Astrocyte (in vitro differentiated cells and primary cell): ENCODE measurements at places on chromosomes 3 and 15.
A peak's percentile ranks its signal among the peaks of the same experiment; 100 is the strongest.

- no peak for DNase-seq
Observed at GRCh38 chr3:196788528-196788927, 48.9 kb downstream of the PAK2 start.

- no peak for DNase-seq
Observed at GRCh38 chr15:68228143-68228970, 1.2 kb downstream of the CLN6 start.

- no peak for DNase-seq
Observed at GRCh38 chr15:40307421-40308211, at the start of gene PLCB2. Gene PLCB2, minus strand, starts transcription at chr15:40307935. Its CDS starts 263 bp downstream, at chr15:40307672.

- no peak for DNase-seq
Observed at GRCh38 chr15:100022806-100023205, 289.6 kb upstream of the LYSMD4 start.

- DNase-seq = peak; percentile 91
Observed at GRCh38 chr15:44726568-44727484, 9.5 kb upstream of the TRIM69 start.

GRCh38 chr3:21564531-21564930 is 186.5 kb downstream of the ZNF385D start:
- DNase-seq = no peak

- DNase-seq = peak; percentile 67
Observed at GRCh38 chr3:127690106-127690505, 17.4 kb downstream of the ABTB1 start.

DNA sequence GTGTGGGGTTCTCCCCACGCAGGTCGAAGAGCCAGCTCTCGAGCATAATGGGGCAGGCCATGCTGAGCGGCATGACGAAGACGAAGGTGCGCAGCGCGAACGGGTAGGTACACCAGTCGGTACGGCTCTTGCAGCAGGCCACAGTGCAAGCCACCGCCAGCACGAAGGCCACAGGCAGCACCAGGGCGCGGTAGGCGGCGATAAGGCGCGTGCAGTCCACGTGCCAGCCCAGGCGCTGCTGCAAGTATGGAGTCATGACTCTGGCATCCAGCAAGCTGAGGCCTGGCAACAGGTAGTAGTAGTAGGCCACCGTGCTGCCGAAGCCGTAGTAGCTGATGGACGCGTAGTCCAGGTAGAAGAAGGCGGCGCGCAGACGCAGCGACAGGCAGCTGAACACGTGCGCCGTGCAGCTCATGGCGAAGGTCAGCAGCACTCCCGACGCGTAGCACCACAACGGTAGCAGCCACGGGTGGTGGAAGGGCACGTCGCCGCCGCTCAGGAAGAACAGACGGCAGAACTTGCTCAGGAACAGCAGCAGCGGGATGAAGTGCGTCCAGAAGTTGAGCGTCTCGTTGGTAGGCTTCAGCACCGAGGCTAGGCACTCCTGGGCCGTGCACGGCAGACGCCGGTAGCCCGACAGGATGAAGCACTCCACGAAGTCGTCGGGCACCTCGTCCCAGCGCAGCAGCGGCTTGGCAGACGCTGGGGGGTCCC is 797 bp downstream of the PAQR9 start:
- no peak for DNase-seq

GRCh38 chr3:55364421-55364820 is 122.7 kb downstream of the WNT5A start:
- peak; percentile 84 for DNase-seq

- DNase-seq = no peak
Observed at GRCh38 chr3:158107605-158108444, 1.6 kb upstream of the SHOX2 start.

GRCh38 chr3:106398891-106399600 is 530.2 kb upstream of the CBLB start:
- peak; percentile 68 for DNase-seq

GRCh38 chr3:88589138-88589537 is 439.4 kb downstream of the C3orf38 start:
- DNase-seq = no peak

DNA sequence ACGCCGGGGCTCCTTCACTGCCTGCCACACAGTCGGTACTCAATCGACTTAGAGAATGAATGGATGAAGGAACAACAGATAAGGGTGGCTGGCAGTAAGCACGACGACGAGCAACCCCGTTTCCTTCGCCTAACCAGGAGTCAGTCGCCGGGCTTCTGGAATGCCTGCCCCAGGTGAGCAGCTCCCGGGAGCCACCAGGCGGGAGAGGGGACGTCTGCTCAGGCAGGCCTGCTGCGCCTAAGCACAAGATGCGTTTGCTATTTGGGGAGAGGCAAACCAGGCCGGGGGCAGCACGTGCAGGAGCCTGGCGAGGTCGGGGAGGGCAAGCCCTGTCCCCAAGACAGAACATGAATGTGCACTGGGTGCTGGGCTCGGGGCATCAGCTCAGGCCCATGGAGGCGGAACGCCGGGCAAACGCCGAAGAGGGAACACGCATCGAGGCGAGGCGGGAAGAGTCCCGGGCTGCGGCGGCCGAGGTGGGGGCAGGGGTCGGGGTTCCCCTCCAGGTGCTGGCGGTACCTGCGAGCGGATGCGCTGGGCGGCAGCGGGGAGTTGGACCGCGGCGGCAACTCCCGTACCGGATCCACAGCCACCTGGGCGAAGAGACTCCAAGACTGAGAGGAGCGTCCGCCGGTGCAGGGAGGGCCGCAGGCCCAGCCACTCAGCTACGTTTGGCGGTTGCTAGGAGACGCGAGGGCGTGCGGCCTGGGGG is at the start of gene CFAP92:
Gene CFAP92 (minus strand): TSS at position 616 of the 712 bp plus-strand sequence. CDS start 772 bp downstream, outside the sequence.
- peak; percentile 36 for DNase-seq

DNA sequence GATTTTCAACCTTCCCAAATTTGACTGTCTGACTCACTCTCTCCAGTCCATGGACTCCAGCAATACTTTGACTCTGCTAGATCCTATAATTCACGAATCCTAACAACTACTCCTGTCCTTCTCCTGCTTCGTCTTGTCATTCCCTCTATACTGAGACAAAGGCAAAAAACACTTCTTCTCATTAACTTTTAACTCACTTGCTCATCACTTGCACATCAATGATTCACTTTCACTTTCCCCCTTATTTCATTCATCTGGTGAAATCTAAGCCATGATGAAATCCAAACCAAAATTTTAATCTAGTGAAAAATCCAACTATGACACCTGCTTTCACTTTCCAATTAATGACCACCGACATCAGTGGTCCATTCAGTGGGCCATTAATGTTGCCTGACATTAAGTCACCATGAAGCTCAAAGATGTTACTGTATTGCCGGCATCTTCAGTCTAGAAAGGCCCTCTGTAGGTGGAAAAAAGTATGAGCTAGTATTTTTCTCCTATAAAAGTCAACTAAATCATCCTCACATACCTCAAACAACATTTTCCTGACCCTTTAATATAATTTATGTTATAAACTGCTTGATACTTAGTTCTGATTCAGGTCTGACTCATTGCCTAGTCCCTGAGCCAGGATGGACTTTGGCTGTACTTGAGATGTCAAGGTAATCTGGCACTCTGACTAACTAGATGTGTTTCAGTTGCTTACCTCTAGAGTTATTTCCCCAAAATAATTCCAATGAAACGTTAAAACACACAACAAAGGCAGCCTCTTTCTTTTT is 158.6 kb downstream of the CNTN6 start:
- DNase-seq = peak; percentile 27

DNA sequence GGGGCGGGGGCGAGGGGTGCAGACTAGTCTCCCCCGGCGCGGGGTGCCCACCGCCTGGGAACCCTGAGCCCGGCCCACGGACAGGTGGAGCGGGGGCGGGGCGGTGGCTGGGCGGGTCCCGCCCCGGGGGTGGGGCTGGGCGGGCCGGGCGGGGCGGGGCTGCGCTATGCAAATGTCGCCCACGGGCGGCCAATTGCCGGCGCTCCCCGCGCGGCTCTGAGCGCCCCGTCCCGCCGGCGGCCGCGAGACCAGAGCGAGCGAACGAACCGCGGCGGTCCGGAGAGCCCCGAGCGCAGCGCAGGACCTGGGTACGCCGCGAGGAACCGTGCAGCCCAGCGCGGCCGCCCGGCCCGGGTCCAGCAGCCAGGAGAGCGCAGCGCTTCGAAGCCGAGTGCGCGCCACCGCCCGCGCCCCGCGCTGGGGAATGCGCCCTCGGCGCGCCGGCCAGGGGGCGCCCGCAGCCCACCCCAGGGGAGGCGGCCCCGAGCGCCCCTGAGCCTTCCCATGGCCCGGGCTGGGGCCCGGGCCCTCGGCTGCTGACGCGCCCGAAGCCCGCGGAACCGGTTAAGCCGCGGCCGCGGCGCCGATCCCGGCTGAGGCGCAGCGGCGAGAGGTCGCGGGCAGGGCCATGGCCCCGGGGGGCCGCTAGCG is at the start of gene SEMA3F:
Gene SEMA3F (plus strand): TSS at position 485 of the 651 bp plus-strand sequence. CDS start 4,299 bp downstream, outside the sequence.
- peak; percentile 51 for DNase-seq

GRCh38 chr15:86906376-86906775 is 826.7 kb downstream of the AGBL1 start:
- peak; percentile 75 for DNase-seq

- DNase-seq = peak; percentile 8
Observed at GRCh38 chr3:184289426-184289938, 9.6 kb upstream of the PSMD2 start.

DNA sequence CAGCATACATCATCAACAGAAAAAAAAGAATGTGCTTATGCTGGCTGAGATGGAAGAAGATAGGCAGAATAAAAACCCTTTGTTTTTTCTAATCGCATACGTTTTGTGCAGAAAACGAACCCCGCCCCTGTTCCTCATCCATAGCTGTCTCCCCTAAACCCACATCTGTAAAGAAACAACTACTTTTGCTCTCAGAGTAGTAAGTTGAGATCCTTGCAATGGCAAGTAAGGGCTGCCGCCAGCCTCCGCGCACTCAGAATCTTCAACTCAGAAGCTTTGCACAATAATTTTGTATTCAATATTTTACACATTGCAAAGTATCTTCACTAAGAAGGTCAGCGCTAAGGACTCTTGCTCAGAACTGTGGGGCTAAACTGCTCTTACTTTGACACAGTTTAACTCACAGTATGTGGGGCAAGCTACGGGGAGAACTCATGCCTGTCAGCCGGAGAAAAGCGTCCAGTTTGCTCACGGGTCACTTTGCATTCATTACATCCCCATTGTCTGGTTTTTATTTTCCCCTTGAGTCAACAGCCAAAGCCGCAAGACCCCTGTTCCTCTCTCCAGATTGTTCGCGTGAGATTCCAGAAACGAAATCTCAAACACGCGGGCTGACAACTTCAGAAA is 1.0 kb downstream of the LYSMD4 start:
- peak; percentile 13 for DNase-seq

DNA sequence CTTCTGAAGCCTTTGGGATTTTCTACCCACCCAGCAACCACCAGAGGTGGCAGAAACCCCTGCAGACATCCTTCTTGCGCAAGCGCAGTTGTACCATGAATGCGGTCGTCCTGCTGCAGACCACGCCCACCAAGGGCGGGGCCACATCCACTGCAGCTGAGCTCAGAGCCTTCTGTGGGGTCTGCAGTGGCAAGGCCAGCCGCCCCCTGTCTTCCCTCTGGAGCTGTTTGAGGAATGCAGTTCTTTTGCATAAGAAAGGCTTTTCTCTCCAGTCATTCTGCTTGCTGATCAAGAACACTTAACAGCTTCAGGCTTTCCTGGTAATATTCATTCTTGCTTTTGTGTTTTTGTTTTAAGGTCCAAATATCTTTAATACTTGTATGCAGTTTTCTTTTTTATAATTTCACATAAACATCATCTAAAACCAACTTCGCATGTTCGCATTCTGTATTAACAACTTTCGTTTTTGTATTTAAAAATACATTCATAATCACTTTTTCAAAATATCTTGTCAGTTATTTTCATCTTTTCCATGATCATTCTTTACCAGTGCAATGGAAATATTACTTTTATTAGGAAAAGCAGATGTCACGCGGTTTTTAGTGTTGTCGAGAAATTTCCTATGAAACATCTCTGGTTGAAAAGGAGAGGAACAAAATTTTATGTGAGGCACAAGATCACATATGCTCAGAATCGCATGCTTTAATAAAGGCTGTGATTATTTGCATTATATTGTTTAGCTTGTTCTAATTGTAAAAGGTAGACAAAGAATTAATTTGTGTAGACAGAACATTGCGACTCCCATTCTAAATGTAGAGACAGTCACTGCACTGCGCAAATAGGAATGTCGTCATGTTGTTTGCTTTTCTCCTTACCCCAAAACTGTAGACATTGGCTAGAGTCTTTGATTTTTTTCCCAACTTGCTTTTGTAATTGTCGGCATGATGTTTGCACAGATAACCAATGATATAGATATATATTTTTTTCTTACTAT is 98.1 kb upstream of the SNRPN start:
- DNase-seq = peak; percentile 49

- no peak for DNase-seq
Observed at GRCh38 chr3:23735062-23735461, 70.7 kb upstream of the UBE2E1 start.

DNA sequence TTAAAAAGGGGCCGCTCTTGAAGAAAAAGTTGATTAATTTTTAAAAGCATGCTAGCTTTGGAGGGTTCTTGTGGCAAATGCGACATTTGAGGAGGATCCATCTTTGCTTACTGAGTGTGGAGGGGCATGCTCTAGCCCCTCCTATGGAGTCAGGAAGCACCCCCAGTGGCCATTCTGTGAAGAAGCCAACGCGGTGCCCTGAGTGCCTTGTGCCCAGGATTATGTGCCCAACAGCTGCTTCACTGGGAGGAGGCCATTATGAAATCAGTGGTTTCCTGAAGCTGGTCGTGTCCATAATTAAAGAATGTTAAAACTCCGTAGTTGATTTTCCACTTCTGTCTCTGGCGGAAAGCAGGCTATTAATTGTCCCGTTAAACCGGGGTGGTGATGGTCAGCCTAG is 69.1 kb upstream of the TNFAIP8L3 start:
- DNase-seq = no peak
